CD14-positive monocyte (primary cell): ENCODE measurements at places on chromosomes 4 and X.

DNA sequence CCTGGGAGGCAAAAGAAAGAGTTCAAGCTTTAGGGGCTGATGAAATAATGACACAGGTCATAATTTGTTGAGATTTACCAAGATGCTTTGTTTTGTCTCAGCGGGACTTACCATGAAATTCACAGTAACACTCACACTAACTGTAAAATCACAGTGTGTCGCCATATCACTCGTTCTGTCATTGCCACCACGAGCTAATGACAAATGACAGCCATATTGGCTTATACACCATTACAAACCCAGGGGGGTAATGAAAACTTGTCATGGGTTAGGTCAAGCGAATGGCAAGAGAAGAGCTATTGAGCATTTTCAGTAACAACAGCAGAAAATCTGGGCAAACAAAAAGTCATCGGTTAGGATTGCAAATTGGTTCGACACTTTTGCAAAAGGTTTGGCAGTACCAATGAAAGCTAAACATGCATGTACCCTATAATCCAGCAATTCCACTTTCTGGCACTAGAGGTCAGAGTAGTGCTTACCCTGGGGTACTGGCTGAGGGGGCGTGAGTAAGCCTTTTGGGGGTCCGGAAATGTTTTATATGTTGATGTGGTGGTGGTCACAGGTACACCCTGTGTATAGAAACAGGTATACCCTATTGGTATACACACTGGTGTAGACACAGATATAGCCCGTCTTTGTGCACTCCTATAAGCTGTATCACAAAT is 83.9 kb upstream of the RAI2 start:
- no peak for DNase-seq

GRCh38 chr4:180710628-180711337 is 1532.4 kb upstream of the TENM3 start:
- DNase-seq = no peak

- no peak for DNase-seq
Observed at GRCh38 chr4:188707036-188707435, 567.8 kb downstream of the TRIML1 start.

DNA sequence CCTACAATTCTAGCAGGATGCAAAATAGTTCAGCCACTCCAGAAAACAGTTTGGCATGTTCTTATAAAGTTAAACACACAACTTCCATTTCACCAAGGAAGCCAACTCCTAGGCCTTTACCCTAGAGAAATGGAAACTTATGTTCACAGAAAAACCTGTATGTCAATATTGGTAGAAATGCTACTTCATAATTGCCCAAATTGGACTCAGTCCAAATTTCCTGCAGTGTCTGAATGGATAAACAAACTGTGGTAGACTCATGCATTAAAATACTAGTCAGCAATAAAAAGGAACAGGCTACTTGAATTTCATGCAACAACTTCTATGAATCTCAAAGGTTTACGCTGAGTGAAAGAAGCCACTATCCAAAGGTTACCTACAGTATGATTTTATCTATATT is 1738.8 kb upstream of the IGFBP7 start:
- DNase-seq = no peak

DNA sequence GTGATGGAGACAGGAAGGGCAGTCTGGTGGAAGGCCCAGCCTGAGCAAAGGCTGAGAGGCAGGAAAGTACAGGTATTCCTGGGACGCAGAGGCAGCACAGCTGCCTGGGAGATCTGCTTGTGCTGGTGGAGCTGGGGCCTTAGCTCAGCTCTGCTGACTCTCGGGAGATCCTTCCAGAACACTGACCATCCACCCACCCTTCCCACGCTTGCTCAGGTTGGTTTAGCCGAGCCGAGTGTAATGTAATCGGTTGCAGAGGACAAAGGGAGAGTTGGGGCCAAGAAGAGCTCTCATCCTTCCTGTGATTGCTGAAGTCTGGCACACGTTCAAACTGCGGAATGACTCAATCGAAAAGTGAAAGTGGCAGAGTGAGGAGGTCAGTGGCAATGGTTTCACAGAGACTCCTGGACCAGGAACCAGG is 43.1 kb upstream of the GPR78 start:
- no peak for DNase-seq

GRCh38 chr4:96599752-96600151 is 759.9 kb downstream of the PDHA2 start:
- DNase-seq = no peak

- no peak for DNase-seq
Observed at GRCh38 chr4:126269106-126269505, 954.4 kb downstream of the FAT4 start.

- no peak for DNase-seq
Observed at GRCh38 chr4:8272472-8273428, 3.2 kb downstream of the HTRA3 start.

DNA sequence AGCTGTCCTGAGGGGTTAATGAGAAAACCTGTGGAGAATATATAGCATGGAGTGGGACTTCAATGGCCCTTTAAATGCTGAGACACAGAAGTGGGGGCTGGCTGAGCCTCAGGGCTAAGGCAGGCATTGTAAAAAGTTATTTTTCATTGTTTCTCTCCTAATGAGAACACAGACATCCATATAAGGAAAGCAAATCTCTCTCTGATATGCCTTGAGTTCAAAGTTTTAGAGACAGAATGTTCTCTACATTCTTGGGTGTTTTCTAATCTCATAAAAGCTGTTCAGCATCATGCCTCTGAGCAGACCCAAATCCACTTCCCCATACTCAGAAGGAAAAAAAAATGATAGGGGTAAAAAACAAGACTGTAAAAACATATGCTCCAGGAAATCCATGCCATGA is 16.8 kb upstream of the RAB40A start:
- DNase-seq = no peak

DNA sequence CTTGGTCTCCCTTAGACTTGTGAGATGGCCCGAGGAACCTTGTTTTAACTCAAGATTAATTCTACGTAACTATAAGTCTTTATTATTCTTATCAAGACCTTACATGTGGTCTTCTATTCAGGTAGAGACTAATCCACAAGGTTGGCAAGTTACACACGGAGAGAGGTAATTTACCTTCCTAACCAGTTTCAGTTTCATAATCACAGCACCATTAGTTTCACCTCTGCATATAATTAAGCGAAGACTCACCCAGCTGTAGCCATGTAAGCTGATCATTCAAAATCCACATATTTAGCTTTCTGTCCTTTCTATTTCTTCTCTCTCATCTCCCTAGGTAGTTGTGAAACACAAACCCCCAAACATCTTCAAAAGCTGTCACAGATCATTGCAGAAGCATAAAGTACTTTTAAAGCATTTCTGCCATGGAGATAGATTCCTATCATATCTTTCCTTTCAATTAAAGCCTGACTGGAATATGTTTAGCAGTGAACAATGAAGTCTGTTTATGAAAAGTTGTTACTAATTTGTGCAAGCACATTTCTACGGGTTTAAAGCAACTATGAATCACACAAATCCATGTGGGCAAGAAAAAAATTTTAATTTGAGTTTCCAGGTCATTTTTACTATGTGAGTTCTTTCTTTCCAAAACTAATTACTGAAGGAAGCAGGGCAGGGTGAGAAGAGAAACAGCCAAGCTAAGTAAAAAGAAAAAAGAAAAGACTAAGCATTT is 78.5 kb downstream of the BTC start:
- no peak for DNase-seq

GRCh38 chrX:120120223-120120622 is 4.5 kb upstream of the RHOXF1 start:
- no peak for DNase-seq

DNA sequence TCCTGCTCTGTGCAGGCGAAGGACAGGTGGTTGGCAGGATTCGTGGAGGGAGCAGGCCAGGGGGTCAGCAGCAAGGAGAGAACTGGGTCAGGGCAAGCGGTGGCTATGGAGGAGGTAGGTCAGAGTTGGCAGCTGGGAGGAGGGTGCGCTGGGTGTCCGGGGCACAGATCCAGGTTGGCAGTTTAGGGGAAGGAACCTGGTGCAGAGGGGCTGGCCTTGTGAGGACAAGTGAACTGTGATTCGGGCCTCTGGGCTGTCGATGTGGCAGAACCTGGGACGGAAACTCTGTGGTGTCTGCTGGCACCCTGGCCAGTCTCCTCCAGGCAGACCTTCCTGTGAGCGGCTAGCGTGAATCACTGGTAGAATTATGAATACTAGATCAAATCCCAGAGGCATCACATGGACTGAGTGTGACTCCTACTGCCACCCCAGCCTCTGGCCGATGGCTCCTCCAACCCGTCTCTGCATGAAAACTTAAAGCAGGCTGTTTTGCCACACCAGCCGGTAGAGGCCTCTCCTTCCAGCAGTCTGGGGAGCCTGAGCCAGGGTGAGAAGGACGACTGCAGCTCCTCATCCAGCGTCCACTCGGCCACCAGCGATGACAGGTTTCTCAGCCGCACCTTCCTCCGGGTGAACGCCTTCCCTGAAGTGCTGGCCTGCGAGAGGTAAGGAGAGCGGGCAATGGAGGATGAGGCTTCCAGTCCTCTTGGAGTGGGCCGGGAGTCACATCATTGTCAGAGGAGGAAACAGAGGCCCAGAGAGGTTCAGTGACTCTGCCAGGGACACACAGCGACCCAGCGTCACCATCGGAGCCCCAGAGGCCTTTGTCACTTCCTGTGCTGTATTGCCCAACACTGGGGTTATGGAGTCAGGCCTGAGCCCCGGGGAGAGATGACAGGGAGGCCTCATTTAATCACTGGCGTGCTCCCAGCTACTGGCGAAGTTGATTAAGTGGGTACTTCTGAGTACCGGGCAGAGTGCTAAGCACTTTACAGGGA is 20.3 kb downstream of the EVC start:
- DNase-seq = peak; percentile 39

- DNase-seq = no peak
Observed at GRCh38 chrX:41956027-41956426, 32.7 kb upstream of the CASK start.

DNA sequence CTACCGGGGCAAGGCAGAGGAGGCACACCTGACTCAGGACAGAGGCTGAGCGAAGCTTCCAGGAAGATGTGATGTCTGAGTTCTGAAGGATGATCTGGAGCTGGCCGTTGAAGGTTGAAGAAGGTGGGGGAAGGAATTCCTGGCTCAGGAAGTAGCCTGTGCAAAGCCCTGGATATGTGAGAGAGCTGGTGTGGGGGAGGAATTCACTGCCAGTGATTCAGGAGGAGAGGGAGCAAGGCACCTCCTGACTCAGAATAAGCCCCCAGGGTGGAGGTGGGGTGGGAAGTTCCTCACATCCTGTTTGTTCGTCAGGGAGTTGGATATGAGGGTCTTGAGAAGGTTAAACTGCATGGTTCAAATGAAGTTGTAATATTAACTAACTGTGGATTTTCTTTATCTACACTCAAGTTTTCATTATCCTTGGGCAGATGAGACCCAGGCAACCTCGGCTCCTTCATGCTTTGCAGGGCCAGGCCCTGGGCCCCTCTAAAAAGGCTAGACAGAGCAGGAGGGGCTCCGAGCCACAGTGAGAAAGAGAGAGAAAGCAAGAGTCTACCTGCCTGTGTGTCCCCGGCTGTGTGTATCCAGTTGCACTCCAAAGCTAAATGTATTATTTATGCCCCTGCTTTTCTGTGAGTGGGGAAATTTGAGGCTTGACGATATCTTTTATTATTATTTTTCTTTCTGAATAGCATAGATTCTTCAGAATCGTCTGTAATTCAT is 7.1 kb downstream of the NHSL2 start:
- no peak for DNase-seq

GRCh38 chrX:71366674-71367256 is 608 bp downstream of the TAF1 start:
- DNase-seq = peak; percentile 5

DNA sequence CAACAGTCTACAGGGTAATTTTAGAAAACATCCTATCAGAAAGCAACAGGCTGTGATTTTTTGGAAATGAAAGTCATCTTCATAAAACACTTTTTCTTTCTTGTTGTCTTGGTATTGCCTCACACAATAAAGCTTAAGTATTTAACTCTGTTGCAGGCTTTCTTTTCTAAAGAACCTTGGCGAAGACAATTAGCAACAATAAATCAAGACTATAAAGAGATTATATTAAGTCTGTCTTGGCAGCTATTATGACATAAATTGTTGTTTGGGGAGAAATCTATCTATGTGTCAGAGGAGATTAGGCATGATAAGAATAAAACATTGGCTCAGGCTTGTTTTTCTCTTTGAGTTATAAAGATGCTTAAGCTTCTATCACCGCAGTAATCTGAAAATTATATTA is 1774.8 kb downstream of the ARAP2 start:
- no peak for DNase-seq

- no peak for DNase-seq
Observed at GRCh38 chrX:10597871-10598270, 22.5 kb downstream of the MID1 start.

DNA sequence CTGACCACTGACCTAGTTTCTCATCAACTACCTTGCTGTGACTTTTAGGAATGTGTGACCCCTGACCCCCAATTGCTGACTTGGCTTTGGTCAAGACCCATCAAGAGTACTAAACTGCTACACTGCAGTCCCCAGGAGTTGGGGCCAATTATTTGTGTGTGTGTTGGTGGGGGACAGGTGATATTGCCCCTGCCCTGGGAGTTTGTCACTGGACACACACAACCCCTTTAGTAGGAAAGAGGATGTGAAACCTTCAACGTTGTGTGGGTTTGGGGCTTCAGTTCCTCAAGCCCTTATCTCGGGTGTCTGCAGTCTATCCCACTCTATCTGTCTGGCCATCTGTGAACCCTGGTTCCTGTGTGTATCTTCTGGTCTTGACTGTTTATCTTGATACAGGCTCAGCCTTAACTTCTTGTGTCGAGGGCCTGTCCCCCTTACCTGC is 6.5 kb downstream of the SASH3 start:
- peak; percentile 63 for DNase-seq

- no peak for DNase-seq
Observed at GRCh38 chrX:153387345-153387744, 13.8 kb downstream of the PNMA6E start.

GRCh38 chr4:158217763-158218162 is 7.5 kb downstream of the TMEM144 start:
- DNase-seq = no peak

GRCh38 chr4:54843946-54844345 is 186.2 kb downstream of the KIT start:
- no peak for DNase-seq

DNA sequence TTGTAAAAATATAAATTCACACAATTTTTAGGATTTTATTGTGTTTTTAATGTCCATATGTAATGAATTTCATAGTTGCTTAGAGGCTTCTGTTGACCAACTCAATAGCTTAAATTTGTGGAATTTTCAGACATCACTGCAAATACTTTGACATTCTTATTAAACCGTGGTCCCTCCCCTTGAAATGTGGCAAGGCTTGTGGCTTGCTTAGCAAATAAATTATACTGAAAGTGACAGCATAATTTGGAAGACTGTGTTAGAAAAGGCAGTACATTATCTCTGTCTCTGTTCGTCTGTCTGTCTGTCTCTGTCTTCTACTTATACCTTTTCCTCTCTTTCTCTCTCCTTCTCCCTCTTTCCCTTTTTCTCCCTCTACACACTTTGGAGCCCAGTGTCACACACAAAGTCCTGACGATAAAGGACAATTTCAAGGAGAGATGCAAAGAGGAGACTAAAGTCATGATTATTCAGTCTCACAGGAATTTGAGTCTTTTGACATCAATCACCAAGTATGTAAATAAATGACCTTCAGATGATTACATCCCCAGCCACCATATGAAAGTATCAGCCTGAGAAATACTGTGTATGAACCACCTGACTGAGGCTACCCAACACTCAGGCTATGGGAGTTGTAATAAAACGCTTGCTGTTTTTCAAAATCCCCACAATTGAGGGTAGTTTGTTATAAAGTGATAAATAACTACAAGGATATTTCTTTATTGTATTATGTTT is 21.0 kb upstream of the UGT2B7 start:
- DNase-seq = no peak
